ENCODE measurements at places on chromosomes 2 and 18. TPM values are rescaled to one million over a fixed set of nuclear protein-coding genes. Genes with fewer than 3 reads are reported as not detected.

GRCh38 chr2:46428911-46429436, 50.4 kb upstream of the TMEM247 start:
- no peak for DNase-seq

Gene GCC2
- total RNA-seq, result 15.0 TPM

Gene OTOS
- total RNA-seq, result not detected

DNA sequence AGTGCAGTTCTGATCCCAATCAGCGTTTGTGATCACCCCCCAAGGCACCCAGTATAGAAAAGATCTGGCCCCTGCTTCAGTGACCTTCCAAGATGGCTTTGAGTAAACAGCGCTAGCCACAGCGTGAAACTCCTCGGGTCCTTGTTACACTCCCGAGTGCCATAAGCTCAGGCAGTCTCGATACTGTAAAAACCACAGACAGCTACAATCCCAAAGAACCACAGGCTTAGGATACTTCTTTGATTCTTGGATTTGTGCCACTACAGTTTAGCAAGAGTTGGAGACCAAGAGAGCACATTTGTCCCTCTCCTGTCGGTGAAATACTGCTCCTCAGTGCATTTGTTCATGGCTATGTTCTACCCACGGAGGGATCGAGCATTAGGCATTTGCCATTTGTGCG, 352.5 kb upstream of the ZNF521 start:
- DNase-seq, result no peak

- DNase-seq, result no peak
Measured at GRCh38 chr2:72349016-72349415, 201.4 kb upstream of the CYP26B1 start.

DNA sequence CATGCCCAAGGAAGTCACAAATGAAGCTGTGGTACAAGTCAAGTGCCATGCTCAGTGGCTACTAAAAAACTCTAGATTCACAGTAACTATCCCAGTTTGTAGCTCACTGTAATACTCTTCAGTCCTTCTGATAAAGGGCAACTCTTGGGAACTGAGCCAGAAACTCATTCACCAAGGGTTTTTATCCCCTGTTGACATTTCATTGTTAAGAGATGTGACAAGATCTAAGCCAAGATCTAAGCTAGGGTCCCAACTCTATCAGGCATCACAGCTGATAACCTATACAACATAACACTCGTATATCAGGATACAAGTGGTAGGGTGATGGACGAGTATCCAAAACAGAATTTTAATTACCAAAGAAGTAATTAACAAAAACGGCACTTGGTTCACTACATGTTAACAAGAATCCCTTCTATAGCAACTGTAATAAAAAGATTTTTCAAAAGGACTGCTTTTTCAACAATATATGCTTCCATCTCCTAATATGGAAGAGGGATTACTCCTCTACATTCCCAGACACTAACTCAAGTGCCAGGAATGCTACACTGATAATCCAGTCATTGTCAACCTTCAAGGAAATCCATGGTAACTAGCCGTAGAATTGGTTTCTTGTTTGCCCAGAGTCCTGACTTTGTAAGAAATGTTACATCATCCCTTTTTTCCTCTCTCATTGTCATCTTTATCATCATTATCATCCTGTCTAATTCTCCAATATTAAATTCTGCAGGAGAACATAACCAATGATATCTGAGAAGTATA, 111.7 kb downstream of the CDH2 start:
- peak; percentile 85 for DNase-seq

Measured in foreskin keratinocyte (primary cell).